ENCODE measurements at places on chromosomes 16 and 17. TPM values are rescaled to one million over a fixed set of nuclear protein-coding genes. Genes with fewer than 3 reads are reported as not detected.

The IRF8 gene
- total RNA-seq = not detected

The ZNF385C gene
- total RNA-seq = not detected

The APOH gene
- not detected for total RNA-seq

The QRICH2 gene
- total RNA-seq = 1.4 TPM

The DLX4 gene
- total RNA-seq = not detected

The CLEC18A gene
- total RNA-seq = not detected

The GLP2R gene
- total RNA-seq = not detected

The THOC6 gene
- total RNA-seq = 18.5 TPM

The ABCA10 gene
- not detected for total RNA-seq

The EPX gene
- not detected for total RNA-seq

The VWA3A gene
- not detected for total RNA-seq

The CCL4 gene
- total RNA-seq = not detected

The HP gene
- total RNA-seq = 2.8 TPM

The ABCC11 gene
- total RNA-seq = not detected

The ANKFN1 gene
- not detected for total RNA-seq

The KRT27 gene
- not detected for total RNA-seq

The MGAT5B gene
- total RNA-seq = 0.49 TPM

The SCARF1 gene
- total RNA-seq = 0.54 TPM

The CASKIN2 gene
- 12.3 TPM for total RNA-seq

The DHRS7C gene
- total RNA-seq = not detected

The MT1F gene
- not detected for total RNA-seq
